NCI-H1436 (cell line): ENCODE measurements at places on chromosomes 1 and 21.

- DNase-seq = no peak
Measured at GRCh38 chr1:23227806-23228205, 10.5 kb upstream of the HTR1D start.

DNA sequence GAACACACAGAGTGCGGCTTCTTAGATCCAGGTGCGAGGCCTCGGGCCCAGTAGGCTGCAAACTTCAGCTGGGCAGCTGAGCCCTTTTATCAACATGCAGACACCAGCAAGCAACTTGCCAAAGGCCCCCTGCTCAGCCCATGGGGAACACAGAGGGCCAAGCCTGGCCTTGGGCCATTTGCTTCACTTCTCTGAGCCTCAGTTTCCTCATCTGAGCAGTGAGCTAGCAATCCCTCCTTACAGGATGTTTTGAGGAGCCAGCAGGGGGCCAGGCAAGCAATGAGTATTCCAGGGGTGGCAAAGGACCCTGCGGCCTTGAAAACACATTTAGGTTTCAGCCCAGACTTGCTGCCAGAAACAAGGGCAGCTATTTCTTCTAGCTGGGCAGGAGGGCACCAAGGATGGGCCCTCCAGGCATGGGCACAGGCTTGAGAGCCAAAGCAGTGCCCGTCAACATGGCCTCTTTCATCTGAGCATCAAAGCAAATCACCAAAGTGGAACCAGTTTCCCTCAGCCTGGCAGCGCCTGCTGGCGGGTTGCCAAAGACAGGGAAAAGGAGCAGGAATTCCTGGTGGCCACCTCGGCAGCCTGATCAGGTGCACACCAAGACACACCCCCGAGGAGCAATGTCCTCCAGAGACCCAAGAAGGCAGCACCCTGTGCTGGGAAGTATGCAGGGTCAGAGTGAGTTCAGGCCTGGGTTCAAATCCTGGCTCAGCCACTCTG, 1.4 kb downstream of the MATN1 start:
- no peak for DNase-seq

DNA sequence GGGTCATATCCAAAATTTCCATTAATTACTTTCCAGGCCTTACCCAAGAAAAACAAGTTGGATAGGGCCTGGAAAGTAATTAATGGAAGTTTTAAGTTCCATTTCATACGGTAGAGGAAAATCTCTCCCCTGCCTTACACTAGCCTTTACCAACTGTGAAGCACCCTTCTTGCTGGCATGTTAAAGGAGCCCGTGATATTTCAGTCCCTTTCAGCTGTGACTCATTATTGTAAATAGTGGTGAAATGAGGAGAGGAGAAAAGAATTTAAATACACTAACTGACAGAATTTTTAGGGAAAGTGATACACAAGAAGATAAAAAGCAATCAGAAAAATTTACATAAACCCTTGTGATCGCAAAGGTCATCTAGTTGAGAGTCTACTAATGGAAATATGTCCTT, 20.3 kb upstream of the KAZN start:
- no peak for DNase-seq

- no peak for DNase-seq
Measured at GRCh38 chr1:68558321-68559026, 61.6 kb upstream of the DEPDC1 start.

- no peak for DNase-seq
Measured at GRCh38 chr1:219060798-219061197, 112.9 kb upstream of the LYPLAL1 start.

GRCh38 chr1:3714284-3714741, 37.9 kb upstream of the CCDC27 start:
- DNase-seq = no peak

DNA sequence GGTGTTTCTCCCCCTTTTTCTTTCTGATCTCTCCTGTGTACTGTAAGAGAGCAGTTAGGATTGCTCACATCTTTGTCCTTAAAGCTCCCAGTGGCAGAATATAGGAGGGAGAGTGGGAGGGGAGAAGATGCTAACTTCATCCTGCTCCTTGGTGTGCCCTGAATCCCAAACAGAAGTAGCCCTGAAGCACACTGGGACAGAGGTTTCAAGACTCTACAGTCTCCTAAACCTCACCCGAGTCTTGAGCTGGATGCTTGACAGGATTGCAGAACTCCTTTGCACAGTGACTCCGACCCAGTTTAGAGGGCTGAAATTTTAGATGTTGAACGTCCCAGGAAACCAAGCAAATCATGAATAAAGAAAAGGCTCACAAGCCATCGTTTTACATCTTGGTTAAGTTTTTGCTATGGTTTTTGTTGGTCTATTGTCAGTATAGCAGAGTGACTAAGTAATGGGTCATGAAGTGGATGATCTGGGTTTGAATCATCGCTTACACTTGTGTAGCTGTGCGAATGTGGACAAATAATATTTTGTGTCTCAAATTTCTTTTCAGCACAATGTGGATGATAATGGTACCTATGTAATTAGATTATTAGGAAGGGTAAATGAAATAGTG, 37.5 kb downstream of the XCL2 start:
- no peak for DNase-seq
